Activated CD4-positive, alpha-beta T cell treated with anti-CD3 and anti-CD28 coated beads for 48 hours (primary cell): ENCODE measurements at places on chromosomes 16 and 17.
A peak's percentile ranks its signal among the peaks of the same experiment; 100 is the strongest.

DNA sequence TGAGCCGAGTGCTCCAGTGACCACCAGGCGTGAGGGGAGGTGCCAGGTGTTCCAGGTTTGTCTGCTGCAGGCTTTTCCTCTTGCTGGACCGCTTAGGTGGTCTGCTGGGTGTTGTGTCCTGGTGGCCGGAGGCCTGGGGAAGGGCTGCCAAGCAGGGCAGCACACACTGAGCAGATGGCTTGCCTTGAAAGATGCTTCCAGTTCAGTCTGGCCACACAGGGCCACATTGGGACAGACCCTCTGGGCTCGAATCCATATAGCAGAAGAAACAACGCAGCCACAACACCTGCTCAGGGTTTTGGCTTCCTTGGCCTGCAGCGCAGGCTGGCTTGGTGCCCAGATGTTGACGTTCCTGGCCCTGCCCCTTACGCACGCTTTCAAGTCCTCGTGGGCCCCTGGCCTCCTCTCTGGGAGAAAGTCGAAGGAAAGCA is 24.8 kb downstream of the GINS2 start:
- DNase-seq = no peak

DNA sequence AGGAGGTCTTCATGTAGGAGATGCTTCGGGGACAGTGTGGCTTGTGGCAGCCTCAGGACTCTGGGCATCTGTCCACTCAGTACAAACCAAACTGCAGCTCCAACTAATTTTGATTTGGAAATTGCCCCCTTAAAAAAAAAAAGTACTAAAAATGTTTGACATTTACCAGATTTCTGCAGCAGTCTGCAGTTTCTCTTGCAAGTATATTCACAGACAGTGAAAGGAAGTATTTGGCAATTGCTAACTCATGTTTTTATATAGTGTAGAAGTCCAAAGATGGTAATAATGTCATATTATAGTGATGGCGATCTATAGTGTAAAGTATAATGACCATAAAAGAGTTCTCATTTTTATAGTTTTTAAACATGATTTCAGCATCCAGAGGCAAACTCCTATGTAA is 218.6 kb downstream of the PRKCA start:
- DNase-seq = no peak

DNA sequence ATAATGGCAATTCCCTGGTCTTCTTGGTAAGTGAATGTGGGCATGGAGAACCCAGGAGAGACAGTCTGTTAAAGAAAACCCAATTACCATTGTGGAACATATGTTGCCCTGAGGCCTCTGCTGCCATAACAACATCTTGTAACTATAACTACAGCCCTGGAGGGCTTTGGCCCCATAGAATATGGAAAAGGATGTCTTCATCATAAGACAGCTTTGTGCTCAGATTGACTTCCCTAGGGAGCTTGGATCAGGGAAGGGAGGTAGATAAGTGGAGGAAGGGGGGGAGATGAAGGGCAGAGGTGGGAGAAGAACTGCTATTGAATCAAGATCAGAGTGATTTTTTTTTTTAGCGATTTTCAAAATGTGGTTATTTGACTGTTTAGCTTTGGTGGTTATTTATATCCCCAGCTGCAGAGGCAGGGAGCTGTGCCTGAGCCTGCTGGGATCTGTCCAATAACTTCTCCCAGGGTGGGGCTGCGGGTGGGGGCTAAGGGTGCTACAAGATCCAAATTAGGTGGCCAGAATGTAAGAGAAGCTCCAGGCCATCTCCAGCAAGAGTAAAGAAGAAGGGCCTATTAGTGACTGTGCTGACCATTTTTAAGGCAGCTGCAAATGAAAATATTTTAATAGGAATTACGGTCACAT is 5.3 kb upstream of the KAT7 start:
- DNase-seq = no peak

DNA sequence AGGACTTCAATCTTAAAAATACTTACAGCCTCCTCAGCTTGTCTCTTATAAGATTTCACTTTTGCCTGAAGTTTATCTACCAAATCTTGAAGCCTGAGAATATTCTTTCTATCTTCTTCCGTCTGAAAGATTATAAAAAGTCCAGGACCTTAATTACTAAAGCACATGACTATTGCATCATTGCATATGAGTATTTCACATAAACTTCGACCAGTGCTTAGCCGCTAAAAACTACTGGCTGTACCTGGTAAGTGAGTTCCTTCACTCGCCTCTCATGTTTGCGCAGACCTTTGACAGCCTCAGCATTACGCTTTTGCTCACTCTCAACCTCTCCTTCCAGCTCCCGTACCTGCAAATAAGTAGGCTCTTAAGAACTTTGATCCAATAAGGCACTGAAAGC is 4.7 kb upstream of the MYH1 start:
- no peak for DNase-seq

DNA sequence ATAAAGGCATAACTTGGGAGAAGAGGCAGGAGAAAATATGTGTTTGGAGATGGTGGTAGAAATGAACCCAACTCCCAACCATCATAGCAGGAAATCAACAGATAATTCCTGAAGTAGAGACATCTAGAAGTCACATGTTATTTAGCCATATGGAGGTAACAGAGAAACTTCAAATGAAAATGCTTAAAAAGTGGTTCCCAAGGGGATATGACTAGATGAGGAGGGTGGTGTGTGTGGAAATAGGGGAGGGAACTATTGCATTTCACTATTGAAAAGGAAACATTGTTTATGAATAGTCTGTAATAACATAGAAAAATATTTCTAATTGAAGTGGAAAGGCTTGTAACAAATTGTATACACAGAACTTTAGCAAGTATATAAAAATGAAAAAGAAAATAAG is 412.0 kb downstream of the SHISA9 start:
- DNase-seq = no peak

- no peak for DNase-seq
Observed at GRCh38 chr16:71357681-71358080, 842 bp upstream of the CALB2 start.

GRCh38 chr16:82741073-82741615 is 114.4 kb downstream of the CDH13 start:
- no peak for DNase-seq

GRCh38 chr17:40483679-40484078 is 17.7 kb downstream of the TNS4 start:
- DNase-seq = no peak

- DNase-seq = no peak
Observed at GRCh38 chr17:46717999-46718398, 100.5 kb downstream of the WNT3 start.

- no peak for DNase-seq
Observed at GRCh38 chr16:27722207-27722606, 172.3 kb downstream of the KATNIP start.

DNA sequence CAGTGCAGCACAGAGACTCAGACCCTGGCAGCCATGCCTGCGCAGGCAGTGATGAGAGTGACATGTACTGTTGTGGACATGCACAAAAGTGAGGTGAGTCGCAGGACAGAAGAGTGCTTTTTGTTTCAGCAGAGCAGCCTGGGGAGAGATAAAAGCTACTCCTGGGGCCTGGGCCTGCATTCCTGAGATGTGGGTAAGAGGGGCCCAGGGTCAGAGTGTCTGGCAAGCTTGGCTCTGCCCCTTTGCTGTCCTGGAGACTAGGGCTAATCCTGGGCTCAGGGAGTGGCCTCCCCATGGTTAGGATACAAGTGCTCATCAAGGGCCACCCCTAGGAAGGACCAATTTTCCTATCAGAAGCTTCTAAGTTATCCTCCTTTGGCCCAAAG is 4.8 kb upstream of the ERBB2 start:
- no peak for DNase-seq

DNA sequence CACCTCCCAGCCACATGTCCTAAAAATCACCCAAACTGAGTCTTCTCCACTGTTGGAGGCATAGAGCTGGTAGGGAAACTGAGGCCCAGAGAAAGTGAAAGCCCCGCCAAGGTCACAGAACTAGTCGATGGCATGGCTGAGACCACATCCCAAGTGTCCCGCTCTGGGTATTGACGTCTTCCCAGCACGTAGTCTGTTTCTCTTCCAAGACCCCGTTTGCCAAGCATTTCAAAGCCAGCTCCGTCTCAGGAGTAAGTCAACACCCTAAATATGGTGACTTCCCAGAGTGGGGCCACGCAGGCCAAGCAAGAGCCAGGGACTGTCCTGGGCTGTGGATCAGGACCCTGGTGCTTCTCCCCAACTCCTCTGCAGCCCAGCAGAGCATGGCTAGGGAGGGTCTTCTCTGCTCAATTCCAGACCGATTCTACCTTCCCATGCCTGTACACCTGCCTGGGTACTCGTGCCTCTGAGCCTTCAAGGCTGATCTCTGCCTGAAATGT is 19.7 kb downstream of the PITPNM3 start:
- no peak for DNase-seq

- no peak for DNase-seq
Observed at GRCh38 chr17:63490329-63490728, 13.5 kb downstream of the ACE start.

GRCh38 chr16:60107437-60107836 is 1373.3 kb upstream of the GOT2 start:
- no peak for DNase-seq

DNA sequence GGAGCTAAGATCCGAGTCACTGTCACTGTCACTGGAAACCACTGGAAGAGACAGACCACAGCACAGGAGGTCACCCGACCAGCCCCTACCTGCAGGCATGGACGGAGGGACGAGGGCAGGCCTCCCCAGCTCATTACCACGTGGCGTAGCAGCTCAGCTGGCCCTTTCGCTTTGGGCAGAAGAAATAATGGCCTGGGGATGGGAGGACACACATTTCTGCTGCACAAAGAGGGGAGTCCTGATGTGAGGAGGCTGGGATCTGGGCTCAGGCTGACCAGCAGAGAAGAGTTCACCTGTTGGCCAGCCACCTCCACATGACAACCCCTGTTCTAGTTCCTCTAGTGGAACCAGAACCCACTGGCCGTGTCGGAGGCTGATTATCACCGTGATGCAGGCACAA is 38.2 kb upstream of the DOC2B start:
- no peak for DNase-seq

GRCh38 chr17:15446036-15446435 is 21.4 kb downstream of the CDRT4 start:
- DNase-seq = peak; percentile 3

DNA sequence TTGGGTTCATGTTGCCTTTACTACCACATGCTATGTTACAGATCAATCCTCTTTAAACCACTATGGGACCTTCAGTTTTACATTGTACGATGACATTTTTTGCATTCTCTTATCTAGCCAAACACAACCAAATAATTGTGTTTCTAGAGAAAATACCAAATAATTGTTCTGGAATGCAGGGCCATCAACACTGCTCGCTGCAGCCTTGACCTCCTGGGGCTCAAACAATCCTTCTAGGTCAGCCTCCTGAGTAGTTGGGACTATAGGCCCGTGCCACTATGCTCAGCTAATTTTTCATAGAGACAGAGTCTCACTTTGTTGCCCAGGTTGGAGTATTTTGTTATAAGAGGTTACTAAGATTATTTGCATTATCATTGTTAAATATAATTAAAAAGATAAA is 237.5 kb upstream of the PMFBP1 start:
- no peak for DNase-seq

DNA sequence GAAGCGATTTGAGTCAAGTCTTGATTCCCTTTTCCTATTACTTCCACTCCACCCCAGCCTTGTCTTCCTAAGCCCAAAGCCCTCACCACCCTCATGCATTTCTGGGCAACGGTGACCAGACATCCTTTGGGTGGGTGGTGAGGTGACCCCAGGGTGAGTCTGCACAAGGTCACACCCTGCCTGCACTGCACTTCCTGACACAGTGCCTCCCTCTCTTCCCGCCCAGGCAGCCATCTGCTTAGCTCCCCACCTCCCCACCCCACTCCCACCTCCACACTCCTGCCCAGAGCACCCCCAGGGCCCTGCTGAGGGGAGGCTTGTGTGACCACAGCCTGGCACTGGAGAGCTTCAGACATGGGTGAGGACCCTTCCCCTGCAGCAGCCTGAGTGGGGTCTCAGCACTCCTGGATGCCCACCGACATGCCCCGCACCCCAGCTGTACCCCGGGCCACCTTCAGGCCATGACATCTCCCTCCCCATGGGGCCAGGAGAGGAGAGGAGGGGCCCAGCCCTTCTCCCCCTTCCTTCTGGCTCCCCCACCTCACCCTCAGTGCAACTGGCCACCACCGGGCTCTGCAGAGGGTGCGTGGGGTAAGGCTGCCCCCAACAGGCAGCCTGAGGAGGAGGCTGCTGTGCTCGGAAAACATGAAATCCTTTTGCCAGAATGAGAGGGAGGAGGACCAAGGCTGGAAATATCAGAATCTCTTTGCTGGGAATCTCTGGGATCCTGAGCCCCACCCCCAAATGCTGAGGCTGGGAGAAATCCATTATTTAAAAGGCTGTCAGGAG is 68.6 kb downstream of the CCT6B start:
- peak; percentile 49 for DNase-seq

DNA sequence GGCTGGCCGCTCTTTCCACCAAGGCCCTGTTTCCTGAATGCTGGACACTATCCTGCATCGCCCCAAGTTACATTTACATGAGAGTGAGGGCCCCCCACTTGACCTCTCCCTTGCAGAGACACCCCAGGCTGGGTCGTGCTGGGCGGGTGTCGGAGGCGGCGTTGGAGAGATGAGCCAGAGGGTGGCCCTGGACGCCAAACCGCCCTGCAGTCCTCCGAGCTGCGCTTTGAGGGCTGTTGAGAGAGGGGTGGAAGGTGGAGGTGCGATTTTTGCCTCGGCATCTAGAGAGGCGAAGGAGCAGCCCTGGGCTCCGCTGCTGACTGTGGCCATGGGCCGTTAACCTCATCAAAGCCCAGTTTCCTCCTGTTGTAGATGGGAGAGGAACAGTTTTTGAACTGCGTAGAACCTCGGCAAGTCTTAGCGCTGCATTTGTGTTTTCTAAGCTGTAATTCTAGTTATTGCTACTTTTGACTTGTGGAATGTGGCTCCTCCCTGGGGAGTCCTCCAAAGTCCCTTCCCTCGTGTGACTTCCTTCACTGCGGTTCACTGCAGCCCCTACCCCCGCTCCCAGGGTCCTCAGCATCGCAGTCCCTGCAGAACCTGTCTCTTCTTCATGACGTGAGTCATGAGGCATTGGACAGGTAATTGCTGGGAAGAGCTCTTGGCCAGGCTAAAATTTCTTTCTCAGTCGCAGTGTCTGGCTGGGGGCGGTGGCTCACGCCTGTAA is 986 bp upstream of the ELOB start:
- peak; percentile 45 for DNase-seq

- DNase-seq = no peak
Observed at GRCh38 chr16:50050802-50051201, 15.0 kb upstream of the HEATR3 start.

DNA sequence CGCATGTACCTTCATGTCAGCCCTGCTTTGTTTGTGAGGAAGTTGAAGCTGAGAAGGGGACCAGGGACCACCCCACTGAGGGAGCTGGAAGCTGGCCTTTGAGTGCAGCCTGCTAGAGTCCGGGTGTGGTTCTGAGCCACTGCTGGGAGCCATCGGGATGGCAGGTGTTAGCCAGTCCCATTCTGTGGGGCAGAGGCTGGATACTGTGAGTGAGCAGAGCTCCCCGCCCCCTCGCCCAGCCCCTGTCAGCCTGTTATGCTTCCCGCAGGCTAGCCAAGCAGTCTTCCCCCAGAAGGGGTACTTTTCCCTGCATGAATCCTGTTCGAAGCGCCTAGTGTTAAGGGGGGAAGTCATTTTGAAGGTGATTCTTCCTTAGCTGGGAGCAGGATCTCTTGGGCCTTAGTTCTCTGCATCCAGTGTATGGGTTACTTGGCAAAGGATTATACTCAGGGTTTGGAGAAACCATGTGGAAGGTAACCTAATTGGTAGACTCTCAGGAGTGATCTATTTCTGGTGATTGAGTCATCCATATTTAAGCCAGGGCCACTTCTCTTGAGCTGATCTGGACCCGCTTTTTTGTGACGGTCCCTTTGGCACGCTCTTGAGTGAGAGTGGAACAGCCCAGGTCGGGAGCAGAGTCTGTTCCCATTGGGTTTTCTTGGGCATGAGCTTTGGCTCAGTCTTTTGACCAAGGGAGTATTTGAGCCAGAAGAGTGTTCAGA is 23.8 kb downstream of the AKAP1 start:
- no peak for DNase-seq

GRCh38 chr17:40678902-40679522 is 14.0 kb upstream of the KRT222 start:
- no peak for DNase-seq
